Hindlimb muscle (tissue), 1 donor: ENCODE measurements at places on chromosomes 7 and 10.
A peak's percentile ranks its signal among the peaks of the same experiment; 100 is the strongest.

DNA sequence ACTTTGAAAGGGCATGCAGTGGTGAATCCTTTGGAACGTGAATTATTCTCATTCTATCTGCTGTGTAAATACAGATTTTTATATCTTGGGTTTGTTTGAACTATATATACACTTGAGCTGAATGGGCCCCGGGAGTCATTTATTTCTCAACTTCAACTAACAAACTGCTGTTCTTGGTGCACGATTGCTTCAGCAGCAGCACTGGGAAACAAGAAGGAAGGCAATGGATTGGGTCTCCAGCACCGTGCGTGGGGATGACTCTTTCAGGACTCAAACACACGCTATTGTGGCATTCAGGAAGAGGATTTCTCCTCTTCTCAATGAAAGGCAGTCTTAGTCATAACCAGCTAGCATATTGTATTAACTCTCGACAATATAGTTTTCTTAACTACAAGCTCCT, 226.0 kb upstream of the NFE2L3 start:
- DNase-seq: no peak

- no peak for DNase-seq
Observed at GRCh38 chr10:15485684-15486316, 114.7 kb upstream of the FAM171A1 start.

DNA sequence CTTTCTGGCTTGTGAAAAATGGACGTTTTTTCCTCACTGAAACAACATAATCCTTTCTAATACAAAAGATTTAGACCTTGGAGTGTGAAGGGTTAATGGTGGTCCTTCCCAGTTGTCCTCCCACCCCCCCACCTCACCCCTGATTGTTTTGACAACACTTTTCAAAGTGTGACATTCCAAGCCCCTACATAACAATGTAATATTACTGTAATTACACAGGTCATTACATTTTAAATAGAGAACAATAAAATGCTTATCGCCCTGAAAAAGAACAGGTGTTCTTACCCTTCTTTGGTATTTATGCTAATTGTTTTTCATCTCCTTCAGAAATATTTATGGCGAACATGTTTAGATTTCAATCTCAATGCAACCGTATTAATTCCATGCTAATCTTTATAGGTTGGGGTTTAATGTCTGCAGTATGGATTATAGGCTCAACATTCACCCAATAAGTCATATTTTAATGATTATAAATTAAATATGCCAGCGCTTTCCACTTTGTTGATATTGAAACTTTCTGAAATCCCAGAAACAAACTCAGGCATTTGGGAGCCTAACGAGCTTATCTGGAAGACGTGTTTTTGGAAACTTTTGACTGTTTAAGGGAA, 5.0 kb downstream of the TCF7L2 start:
- no peak for DNase-seq

- no peak for DNase-seq
Observed at GRCh38 chr7:98165827-98166667, 45.2 kb upstream of the BHLHA15 start.

DNA sequence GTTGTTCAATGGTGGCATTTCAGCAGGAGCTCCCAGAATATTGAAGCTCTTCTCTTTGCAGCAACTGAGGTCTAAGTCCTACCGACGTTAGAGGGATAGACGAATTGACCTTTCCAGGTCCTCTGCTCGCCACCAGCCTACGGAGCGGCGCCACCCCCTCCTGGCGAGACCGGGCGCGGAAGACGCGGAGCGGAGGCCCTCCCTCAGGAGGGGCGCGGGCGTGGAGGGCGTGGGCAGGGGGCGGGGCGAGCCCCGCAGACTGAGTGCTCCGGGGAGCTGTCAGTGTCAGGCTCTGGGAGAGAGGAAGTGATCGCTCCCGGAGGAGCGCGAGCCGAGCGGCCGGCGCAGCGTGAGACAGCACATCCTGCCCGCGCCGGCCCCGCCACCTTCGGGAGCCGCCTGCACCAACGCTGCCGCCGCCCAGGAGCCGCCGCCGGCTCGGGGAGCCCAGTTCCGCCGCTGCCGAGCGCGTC, at the start of gene DYNC1I1:
Gene DYNC1I1, plus strand, starts transcription at position 257 of the 473 bp plus-strand sequence. CDS start 32,176 bp downstream, outside the sequence.
- peak; percentile 32 for DNase-seq

DNA sequence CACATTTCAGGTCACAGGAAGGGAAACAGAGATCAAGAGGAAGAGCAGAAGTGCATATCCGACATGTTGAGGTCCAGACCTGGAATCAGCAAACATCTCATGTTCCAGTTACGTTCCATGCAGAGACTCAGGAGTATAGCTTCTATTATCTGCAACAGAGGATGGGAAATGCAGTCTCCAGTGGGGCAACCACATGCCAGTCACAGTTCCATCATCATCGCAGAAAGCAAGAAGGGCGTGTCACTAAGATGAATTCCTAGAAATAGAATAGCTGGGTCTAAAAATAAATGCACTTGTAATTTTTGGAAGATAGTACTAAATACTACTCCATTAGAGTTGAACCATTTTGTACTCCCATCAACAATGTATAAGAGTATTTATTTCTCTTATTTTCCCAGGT, 133.2 kb upstream of the MDFIC start:
- DNase-seq: no peak

- DNase-seq: no peak
Observed at GRCh38 chr10:24251547-24251946, 42.6 kb downstream of the KIAA1217 start.

DNA sequence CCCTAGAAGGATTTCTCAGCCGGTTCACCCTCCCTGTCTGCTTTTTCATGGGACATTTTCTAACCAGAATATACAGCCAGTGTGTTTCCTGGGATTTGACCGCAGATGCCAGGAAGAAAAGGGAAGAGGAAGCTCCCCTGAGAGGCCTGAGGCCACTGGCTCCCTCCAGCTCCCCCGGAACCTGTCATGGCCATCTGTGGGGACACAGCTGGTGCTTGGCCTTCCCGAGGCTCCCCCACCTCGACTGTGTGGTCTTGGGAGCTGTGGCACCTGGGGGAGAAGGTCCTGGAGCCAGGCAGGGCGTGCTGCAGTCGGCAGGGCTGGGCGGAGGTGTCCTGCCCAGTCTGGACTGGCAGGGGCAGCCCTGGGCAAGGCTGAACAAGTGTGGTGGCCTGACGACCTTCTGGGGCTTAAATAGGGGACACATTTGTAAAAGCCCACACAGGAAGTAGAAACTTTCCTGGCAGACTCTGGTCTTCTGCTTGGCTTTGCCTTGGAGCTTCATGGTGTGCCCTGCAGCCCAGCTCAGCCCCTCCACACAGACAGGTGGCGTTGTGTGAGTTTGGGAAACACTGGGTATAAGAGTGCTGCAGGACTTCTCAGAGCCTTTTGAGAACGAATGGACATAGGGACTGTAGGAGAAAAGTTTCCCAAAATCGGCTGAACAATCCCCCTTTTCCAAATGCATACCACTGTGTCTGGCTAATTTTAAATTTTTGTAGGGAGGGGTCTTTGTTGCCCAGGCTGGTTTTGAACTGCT, 6.8 kb downstream of the BRI3 start:
- no peak for DNase-seq

DNA sequence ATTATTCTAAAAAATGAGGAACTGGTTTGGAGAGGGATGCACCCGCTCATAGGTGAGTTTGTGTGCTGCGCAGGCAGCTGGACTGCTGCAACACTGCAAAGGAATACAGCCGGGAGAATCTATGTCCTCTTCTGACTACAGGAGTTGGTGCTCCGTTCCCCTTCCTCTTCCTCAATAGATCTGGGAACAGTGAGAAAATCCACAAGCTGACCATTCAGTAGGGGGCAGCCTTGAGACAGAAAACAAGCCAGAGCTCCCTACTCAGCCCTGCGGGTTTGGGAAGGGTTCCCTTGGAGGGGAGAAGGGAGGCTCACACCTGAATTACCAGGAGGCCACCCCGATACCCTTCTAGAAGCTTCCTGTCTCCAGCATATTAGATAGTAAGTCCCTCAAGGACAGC, 87.3 kb upstream of the FOXI2 start:
- no peak for DNase-seq

DNA sequence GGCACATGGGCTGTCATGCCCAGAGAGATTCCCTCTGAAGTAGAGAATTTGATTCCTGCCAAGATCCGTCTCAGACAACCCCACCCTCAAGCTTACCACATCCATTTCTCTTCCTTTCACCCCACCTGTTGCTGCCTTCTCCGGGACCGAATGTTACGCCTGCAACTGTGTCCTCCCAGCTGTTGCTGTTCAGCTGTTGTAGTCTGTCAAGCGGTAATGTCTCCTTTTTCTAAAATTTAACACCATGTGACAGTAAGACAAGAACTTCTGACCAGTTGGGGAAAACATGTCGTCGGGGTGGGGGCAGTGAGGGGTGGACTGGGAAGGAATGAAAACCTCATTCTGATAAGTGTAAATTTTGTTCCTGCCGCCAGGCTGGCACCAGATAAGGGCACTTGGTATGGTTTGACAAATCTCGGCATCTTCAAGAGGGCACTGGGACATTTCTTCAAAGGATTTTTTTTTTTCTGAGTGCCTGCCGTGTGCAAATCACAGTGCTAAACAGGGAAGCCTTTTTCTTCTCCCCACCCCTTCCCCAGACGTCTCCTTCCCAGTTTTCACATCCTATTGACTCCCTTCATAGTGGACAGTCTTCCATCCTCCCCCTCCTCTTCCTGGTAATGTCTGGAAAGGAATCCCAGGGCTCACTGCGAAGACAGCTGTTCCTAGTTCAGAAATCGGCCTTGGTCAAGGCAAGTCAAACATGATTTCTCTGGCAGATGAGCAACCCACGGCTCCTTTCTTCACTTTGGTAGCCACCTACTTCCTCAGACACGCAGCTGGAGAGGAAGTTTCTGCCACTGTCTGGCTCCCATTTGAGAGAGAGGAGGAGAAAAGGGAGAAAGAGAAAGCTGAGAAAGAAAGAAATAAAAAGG, 5.0 kb upstream of the CELF2 start:
- no peak for DNase-seq

GRCh38 chr10:87615856-87616255, 43.8 kb upstream of the PAPSS2 start:
- DNase-seq: no peak

DNA sequence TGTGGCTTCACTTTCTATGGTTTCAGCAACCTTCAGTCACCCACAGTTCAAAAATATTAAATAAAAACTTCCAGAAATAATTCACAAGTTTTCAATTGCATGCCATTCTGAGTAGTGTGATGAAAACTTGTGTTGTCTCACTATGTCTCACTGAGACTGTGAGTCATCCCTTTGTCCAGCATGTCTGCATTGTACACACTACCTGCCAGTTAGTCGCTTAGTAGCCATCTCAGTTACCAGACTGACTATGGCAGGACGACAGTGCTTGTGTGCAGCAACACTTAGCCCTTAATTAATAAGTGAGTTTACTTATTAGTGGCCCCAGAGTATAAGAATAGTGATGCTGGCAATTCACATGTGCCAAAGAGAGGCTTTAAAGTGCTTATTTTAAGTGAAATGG, 22.5 kb downstream of the CCDC186 start:
- DNase-seq: no peak
